Activated naive CD4-positive, alpha-beta T cell treated with anti-CD3 and anti-CD28 coated beads, Interleukin-2, amount 10 ng/mL, durations not matched to agents 5 hours and 36 hours (primary cell): ENCODE measurements at places on chromosomes 1 and 21. TPM values are rescaled to one million over a fixed set of nuclear protein-coding genes. Genes with fewer than 3 reads are reported as not detected.

The ROR1 gene
- not detected for total RNA-seq

The MMEL1 gene
- total RNA-seq, result 5.5 TPM

The USH2A gene
- total RNA-seq, result not detected

The CELSR2 gene
- 5.7 TPM for total RNA-seq

The ECM1 gene
- total RNA-seq, result 0.88 TPM

The SPSB1 gene
- total RNA-seq, result 2.9 TPM

The NEGR1 gene
- not detected for total RNA-seq

The KIF1B gene
- 11.5 TPM for total RNA-seq

The AMIGO1 gene
- 7.3 TPM for total RNA-seq

The SPRR5 gene
- not detected for total RNA-seq

The FCRL2 gene
- not detected for total RNA-seq

The CORT gene
- total RNA-seq, result not detected

The LMOD1 gene
- total RNA-seq, result not detected

The ZBTB21 gene
- 24.0 TPM for total RNA-seq

The RGS4 gene
- not detected for total RNA-seq

The ANKRD34A gene
- 3.8 TPM for total RNA-seq

The CAPZB gene
- total RNA-seq, result 547 TPM

The C1QC gene
- total RNA-seq, result not detected
